ENCODE measurements at places on chromosomes 5 and 9.
A peak's percentile ranks its signal among the peaks of the same experiment; 100 is the strongest.

DNA sequence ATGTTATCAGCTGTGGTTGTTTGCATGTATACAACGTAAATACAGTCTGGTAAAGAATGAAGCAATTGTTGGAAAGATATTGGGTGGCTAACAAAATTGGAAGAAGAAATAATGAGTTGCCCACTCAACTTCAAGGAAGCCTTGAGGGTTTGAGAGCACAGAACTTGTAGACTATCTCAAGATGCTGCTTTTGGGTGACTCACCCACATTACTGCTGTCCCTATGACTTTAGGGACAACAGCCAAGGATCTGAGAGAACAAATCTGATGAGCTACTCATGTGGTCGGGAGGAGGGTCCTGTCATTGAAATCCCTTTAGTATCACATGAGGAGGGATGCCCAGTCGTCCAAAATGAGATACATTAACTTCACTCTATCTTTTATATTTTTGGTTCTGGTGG lies 261.8 kb downstream of the GAS1 start:
- DNase-seq, result no peak

DNA sequence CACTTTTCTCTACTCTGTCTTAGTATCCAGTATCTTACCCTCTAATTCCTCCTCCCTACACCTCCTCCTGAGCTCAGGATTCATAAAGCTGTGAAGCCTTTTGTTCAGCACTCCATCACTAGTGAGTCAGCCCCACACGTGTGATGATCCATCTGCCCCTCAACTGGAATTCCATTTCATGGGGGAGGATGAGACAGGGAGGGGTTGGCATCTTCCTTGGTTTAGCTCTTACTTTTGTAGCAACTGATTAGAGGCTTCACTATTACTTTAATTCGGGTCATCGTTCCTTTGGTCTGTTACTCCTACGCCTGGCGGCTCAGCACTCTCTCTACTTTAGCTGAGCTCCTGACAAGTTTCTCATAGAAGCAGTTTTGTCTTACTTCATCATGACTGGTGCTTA lies 11.8 kb downstream of the BTNL8 start:
- DNase-seq, result no peak

DNA sequence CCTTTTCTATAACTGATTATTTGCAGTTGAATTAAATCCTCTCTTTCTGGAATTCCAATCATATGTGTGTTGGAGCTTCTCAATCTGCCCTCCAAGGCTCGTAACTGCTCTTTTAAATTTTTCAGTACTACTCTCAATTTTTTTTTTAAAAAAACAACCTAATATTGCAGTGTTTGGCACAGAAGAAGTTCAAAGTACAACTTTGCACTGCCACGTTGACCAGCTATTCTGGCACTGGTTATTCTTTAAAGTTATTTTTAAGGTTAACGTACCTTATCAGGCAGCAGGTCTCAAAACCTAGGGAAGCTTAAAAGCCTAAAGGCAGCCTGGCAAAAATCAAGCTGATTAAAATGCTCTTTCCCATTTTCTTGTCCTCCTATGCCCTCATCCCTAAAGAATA lies 120.5 kb downstream of the GHR start:
- DNase-seq, result no peak

DNA sequence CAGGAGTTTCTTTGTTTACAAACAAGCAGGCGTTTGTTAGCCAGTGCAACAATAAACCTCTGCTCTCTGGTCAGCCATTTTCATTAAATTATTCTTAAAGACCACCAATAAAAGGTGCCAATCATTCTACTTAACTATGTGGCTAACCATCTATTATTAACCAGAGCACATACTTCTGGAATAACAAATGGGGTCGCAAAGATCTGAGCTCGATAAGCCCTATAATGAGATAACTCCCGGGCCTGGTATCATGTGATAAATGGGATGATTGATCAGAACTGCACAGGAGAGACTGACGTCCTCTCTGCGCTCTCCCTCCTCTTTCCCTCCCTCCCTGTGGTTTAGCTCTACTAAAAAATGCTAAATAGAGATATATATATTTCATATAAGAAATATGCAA lies 488.2 kb downstream of the NTRK2 start:
- DNase-seq, result no peak

- no peak for DNase-seq
These were observed 76.6 kb downstream of the RALGPS1 start for GRCh38 chr9:126991183-126991582.

DNA sequence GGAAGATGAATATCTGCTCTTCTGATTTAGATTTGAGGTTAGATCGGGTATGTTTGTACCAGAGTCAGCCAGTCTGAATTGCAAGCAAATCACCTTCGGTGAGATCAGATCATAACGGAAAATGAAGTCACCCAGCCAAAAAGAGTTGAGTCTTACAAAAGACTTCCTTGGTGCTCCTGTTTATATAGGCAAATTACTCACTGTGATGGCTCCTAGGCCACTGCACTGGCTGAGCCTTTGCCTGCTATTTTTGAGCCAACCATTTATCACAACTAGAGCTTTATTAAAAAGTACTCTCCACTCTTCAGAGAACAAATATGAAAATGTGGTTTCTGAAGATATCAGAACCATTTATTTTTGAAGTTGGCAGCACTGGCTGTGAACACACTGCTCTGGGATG lies 277.7 kb upstream of the PCSK5 start:
- DNase-seq, result no peak

- no peak for DNase-seq
These were observed 25.2 kb upstream of the FOCAD start for GRCh38 chr9:20658677-20659473.

GRCh38 chr9:94065535-94065961 lies 18.7 kb upstream of the PTPDC1 start:
- DNase-seq, result peak; percentile 86

- no peak for DNase-seq
These were observed 263.7 kb downstream of the RASEF start for GRCh38 chr9:82799286-82799685.

DNA sequence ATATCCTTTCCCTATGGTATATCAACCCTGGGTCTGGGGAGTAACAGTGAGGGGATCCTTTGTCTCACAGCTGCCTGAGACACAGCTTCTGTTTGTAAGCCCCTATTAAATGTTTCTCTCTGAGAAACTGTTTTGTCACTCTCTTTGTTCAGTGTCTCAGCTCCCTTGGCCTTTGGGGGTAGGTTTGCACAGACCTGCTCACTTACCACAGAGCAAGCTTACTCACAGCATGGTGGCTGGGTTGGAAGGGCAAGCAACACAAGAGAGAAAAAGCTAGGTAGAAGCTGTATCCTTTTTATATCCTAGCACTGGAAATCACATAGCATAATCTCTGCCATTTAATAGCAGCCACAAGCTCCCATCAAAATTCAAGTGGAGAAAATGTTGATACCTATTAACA lies 4.5 kb downstream of the BAAT start:
- no peak for DNase-seq

GRCh38 chr5:133930061-133930812 lies 38.2 kb downstream of the C5orf15 start:
- no peak for DNase-seq

DNA sequence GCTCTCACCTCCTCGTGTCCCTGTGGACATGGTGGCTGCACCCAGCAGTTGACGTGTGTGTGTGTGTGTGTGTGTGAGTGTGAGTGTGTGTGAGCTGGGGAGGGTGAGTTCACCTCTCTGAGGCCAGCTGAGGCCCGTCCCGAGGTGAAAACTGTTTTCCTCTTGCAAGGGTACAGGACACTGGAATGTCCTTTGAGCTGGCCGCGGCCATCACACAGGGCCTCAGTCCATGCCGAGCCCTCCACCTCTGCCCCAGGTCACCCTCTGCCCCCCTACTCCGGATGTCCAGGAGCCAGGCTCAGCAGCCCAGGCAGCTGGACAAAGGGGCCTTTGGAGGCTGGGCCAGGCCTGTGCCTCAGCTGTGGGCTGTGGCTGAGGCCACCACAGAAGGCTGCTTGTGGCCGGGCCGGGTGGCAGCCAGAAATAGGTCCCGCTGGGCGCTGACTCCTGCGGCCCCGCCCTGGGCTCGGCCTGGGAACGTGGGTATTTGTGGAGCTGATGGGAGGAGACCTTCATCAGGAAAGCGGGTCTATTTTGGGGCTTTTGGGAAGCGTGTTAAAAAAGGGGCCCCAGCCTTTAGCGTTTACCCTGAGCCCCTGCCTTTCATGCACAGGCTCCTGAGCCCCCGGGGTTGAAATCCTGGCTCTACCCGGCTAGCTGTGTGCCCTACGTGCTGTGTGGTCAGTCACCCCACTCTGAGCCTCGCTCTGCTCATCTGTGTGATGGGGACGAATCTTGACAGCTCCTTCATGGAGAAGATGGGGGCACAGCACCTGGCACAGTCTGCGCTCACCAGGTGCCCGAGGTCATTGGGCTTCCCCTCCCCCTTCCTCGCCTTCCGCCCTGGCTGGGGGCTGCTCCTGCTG lies 75.1 kb upstream of the IER5L start:
- no peak for DNase-seq

- peak; percentile 43 for DNase-seq
These were observed 685.3 kb upstream of the EDIL3 start for GRCh38 chr5:85069659-85070640.

DNA sequence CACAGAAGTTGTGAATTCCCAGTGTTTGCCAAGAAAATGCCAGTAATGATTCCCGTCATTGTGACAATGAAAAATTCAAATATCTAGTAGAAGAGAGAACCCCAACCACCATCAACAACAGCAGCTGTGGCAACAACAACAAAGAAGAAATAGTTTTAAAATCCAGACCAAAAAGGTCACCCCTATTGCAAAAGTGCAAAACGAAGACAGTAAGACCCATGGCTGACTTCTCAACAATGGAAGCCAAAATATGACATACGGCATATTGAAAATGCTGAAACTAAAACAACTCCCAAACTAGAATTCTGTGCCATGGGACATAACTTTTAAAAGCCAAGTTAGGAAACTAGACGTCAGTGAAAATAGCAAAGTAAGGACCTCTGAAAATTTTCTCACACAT lies 270.6 kb downstream of the IRX2 start:
- DNase-seq, result no peak

- peak; percentile 6 for DNase-seq
These were observed 64.6 kb upstream of the SHISAL2B start for GRCh38 chr5:64625678-64626077.

GRCh38 chr5:93017376-93017775 lies 563.6 kb downstream of the NR2F1-AS1 start:
- no peak for DNase-seq

DNA sequence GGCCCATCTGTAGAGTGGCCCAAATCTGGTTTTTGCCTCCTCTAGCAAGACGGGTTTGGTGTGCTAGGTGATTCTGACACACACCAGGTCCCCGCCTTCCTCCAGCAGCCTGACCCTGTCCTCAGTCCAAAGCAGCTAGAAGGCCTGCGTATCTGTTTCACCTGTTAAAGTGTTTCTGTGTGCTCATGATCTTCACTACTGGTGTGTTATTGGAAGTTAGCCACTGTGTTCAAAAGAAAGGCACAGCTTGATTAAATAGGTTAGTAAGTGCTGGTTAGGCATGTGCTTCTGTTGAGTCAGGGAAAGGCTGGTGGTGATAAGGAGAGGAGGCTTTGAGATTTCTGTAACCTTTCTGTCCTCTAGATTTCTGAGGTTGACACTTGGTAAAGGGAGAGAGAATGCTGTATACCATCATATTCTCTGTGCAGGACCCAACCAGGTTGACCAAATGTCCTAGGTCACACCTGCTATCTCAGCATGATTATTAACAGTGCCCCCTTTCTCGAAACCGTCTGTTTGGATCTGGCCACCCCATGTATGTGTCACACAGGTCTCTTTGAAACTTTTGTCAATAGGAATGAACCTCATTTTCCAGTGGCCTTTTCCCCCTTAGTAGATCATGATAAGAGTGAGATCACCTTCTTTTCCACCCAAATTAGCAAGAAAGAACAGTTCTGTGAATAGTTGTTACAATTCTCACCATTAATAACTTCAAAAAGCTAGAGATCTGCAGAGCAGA lies 58.8 kb downstream of the ARHGAP26 start:
- no peak for DNase-seq

GRCh38 chr5:59071755-59072549 lies 489.1 kb downstream of the RAB3C start:
- no peak for DNase-seq

- no peak for DNase-seq
These were observed 66.4 kb downstream of the PSMB7 start for GRCh38 chr9:124348831-124349230.

- no peak for DNase-seq
These were observed 120.9 kb downstream of the CDC42SE2 start for GRCh38 chr5:131384616-131385214.

DNA sequence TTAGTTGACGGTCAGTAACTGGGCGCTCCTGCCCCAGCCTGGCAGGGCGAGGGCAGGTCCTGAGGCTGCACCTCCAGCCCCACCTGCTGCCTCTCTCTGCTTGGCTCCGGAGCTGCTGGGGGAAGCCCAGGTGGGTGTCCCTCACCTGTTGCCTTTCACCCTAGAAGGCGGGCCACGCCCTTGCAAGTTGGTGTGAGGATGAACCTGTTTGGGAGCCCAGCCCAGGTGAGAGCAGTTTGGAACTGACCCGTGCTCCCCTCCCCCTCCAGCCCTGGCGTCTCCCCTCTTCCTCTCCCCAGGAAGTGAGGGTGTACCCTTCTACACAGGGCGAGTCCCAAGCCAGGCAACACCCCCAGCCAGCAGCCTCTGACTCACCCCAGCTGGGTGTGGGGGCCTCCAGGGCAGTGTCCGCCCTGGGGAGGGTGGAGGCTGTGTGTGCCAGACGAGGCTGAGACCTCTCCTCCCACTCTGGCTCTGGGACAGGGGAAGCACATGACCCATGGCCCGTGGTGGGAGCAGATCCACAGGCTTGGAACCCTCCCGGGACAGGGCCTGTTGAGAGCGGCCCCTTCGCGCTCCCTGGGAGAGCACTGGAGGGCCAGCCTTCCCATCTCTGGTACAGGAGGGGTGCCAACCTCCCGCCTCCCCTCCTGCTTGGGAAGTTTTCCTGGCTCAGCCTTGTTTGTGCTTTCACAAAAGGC lies 10.4 kb downstream of the LRRC8A start:
- no peak for DNase-seq

DNA sequence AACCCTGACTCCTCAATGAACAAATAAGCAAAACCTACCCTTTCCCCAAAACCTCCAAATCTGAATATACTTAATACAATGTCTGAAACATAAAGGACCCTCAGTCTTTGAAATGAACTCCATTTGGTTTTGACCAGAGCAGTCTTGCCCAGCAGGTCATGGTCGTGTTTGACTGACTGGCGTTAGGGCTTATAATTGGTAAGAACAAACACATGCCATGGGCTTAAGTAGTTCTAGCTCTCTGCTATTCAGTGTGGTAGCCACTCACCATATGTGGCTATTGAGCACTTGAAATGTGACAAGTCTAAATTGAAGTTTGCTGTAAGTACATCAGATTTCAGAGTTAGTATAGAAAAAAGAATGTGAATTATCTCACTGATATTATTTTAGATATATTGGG lies 42.1 kb downstream of the LRRTM2 start:
- no peak for DNase-seq

DNA sequence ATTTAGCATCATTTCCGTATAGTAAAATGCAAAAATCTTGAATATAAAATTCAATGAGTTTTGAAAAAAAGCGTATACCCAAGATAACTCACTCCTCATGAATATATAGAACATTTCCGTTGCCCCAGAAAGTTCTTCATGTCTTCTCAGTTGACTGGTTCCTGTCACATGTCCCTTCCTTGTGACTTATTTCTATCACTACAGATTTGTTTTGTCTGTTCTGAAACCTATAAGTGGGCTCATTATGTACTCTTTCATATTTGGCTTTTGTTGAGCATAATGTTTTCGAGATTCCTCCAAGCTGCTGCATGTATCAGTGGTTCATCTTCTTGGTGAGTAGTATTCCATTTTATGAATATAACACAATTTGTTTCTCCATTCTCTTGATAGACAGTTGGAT lies 11.0 kb upstream of the HACD4 start:
- DNase-seq, result no peak

GRCh38 chr9:109064963-109065702 lies 51.8 kb upstream of the CTNNAL1 start:
- DNase-seq, result no peak

GRCh38 chr5:139745800-139746690 lies 49.6 kb upstream of the PSD2 start:
- DNase-seq, result peak; percentile 98
